ENCODE measurements at places on chromosomes 13 and 19.

DNA sequence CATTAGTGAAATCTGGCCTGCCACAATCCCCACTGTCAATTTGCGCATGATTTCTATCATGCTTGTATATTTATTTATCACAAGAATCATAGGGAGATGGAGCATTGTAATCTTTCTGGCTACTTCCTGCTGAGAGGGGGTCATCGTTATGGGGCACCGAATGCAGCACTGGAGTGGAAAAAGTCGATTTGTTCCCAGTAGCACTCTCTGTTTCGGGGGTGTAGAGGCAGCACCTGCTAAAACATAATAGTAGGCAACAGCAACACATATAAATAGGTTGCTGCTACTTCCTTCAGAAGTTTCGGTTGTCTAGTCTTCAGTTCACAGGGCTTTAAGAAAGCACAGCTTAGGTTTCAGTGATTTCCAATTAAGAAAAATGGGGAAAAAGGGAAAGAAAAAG lies 23.4 kb upstream of the CEACAM21 start:
- no peak for DNase-seq

- DNase-seq = no peak
Measured at GRCh38 chr13:105902396-105902795, 633.1 kb downstream of the EFNB2 start.

DNA sequence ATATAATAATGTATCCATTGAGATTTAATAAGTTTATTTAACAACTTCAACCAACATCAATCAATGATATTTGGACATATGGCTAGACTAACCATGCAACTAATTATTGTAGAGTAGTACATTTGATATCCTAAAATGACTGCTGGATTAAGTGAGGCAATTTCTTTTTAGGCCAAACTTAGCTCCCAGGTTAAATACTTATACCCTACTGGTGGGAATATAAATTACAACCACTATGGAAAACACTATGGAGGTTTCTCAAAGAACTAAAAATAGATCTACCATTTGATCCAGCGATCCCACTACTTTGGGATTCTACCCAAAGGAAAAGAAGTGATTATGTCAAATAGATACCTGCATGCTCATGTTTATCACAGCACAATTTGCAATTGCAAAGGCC lies 345.8 kb downstream of the RBM26 start:
- no peak for DNase-seq

DNA sequence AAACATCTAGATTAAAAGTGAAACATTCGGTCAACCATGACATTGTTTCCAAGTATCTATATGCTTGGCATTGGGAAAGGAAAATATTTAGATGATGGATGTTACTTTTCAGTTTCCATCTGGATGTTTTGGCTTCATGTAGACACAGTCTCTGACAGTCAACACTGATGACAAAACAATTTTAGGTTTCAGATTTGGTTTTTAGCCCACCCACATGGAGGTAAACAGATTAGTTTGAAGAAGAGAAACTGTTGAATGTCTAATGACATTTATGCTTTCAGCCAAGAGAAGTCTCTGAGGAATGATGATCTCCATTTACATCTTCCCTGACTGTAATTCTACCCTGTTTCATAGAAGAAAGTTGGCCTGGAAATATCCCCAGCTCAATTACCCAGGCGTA lies 379.1 kb downstream of the SLITRK6 start:
- DNase-seq = no peak

- DNase-seq = no peak
Measured at GRCh38 chr13:111485491-111486250, 165.2 kb downstream of the TEX29 start.

DNA sequence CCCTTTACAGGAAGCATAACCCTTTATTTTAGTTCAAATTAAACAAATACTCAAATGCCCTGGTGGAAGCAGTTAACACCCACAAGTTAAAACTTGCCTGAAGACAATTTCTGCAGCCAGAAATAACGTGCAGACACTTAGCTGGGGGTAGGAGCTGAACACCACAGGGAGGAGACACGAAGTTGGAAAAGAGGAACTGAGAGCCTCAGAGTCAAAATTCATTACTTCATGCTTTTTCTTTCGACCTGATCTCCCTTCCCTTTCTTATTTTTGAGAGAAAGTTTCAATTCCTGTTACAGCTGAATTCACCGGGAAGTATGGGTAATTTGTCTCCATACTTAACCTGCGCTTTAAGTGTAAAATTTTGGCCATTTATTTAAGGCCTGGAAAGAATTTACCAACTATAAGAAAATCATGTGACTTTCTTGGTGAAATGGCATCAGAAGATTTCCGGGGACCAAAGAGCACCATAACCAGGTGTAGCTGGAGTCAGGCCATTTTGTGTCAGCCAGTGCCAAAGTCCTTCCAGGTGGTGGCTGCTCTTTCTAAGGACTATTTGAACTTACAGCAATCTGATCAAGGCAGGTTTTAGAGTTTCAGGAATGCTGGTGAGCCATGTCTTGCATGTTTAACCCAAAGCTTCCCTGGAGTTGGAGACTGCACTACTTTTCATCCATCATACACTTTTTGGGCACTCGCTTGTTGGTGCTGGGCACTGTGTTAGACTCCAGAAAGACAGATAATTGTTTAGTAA lies 46.5 kb upstream of the RCBTB2 start:
- no peak for DNase-seq

DNA sequence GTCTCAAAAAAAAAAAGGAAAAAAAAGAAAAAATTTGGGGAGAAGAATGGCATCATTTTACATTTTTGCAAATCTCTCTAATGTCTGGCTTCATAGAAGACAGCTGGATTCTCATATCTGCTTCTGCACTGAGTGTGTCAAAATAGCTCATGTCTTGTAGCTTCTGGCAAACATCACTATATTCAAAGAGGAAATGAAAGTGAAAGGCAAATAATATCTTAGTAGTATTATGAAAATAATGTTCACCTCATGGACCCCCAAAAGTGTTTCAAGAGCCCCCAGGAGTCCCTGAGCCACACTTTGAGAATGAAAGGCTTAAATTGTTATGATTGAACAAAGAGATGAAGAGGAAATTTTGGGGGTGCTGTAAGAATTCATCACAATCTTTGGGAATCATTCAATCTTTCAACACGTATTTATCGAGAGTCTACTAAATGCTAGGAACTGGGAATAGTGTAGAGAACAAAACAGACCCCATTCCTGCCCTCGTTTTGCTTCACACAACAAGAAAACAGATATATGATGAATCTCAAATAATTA lies 1.2 kb upstream of the SLC6A16 start:
- DNase-seq = no peak

GRCh38 chr13:74931698-74932433 lies 550.1 kb downstream of the TBC1D4 start:
- DNase-seq = no peak

DNA sequence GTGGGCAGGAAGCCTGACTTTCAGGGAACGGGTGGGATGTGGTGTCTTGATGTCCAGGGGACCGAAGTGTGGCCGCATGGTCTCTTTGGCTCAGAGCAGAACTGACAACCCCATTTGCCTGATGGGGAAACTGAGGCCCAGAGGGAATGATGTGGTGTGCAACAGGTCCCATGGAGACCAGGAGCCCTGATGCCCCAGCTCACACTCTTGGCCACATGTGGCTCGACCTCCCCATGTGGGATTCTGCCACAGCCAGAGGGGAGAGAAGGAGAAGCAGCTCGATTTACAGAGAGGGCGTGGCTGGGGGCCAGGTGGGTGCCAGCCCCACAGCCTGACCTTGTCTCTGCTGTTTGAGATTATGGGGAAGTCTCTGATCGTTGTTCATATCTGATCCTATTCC lies 128.1 kb downstream of the TEX29 start:
- no peak for DNase-seq

GRCh38 chr19:36031308-36031707 lies 1.4 kb downstream of the CLIP3 start:
- no peak for DNase-seq

DNA sequence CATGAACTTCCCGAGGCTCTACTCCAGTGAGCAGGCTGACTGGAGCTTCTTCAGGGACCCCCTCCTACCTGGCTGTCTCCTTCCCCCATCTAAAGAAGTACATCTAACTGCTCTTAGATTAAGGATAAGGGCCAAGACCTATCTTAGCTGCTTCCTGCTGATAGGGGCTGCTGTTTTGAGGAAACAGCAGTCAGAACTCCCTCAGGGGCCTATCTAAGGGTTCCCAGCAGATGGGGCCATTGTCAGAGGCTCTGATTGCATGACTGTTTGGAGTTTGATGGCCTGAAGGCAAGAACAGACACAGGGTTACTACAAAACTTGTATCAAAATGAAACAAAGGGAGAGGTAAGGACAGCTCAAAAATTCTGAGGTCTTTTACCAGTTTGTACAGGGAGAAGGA lies 2636.9 kb upstream of the PCDH20 start:
- no peak for DNase-seq

- no peak for DNase-seq
Measured at GRCh38 chr19:28075229-28075628, 1137.7 kb downstream of the UQCRFS1 start.

DNA sequence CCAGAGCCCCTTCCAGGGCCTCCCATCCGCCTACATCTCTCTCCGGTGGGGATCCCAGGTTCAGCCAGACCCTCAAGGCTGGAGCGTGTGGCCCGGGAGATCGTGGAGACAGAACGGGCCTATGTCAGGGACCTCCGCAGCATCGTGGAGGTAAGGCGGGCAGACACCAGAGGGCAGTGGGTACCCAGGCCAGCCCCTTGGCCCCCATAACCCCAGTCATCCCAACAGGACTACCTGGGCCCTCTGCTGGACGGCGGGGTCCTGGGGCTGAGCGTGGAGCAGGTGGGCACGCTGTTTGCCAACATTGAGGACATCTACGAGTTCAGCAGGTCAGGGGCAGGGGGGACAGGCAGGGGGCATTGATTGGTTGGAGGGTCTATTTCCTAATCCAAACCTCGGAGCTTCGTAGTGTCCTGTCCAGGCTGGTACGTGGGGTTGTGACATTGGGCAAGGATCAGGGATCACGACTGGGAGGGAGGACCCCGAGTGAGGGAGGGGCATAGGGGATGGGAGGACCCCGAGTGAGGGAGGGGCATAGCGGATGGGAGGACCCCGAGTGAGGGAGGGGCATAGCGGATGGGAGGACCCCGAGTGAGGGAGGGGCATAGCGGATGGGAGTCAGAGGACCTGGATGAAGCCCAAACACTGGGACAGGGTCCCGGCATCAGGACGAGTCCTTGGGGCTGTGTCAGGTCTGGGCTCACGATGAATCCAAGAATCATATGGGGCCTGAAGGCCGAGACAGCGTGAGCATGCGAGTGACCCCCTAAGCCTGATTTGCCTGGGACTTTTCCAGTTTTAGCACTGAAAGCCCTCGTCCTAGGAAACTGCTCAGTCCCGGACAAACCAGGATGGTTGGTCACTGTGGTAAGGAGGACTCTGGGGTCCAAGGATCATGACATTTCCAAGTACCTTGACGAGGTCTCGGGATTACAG lies 2.9 kb downstream of the PLEKHG2 start:
- DNase-seq = no peak

GRCh38 chr19:6241056-6241455 lies 38.7 kb downstream of the MLLT1 start:
- no peak for DNase-seq
